ENCODE measurements at places on chromosomes 1 and 21.

GRCh38 chr1:206905295-206906164 lies 8.3 kb downstream of the IL24 start:
- DNase-seq = peak; percentile 46

GRCh38 chr1:222791006-222791710 lies 23.7 kb upstream of the DISP1 start:
- no peak for DNase-seq

DNA sequence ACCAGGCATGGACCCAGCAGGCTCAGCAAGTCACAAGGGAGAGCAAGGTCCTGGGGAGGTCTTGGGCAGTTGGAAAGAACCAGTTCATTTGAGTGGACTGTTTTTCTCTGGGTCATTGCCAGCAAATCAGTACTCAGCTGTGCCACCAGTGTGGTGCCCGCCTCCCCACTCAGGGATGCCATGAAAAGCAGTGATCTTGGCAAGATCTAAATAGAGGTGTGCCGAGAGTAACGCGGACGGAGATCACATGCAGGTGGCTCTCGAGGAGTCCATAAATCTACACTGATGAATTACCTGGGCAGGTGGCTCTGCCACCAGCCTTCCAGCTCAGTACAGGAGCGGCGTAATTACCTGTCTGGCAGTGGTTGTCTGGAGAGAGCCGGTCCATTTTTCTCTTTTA lies 642.2 kb downstream of the PTPRU start:
- no peak for DNase-seq

GRCh38 chr21:42539931-42540343 lies 26.3 kb downstream of the SLC37A1 start:
- DNase-seq = no peak

- no peak for DNase-seq
Observed at GRCh38 chr1:243575070-243575469, 275.0 kb downstream of the AKT3 start.

- no peak for DNase-seq
Observed at GRCh38 chr21:24096651-24097050, 1510.6 kb downstream of the MRPL39 start.

DNA sequence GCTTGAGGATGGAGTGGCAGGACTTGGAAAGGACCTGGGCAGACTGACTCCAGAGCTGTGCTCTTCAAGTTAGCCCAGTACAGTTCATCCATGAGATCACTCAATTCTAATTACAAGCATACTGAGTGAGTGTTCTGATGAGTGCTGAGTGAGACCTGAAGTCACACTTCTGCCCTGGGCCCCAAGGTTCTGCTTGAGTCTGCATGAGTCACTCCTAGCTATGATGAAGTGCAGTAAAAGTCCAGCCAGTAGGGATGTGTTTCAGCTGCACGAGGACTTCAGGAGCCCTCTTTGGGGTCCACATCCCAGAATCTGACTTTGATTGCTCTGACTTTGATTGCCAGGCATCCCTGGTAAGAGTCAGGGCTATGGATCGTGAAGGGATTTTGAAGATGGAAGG lies 35.8 kb downstream of the PLEKHA6 start:
- DNase-seq = peak; percentile 7

- DNase-seq = no peak
Observed at GRCh38 chr1:240294566-240294965, 202.9 kb downstream of the FMN2 start.

- DNase-seq = no peak
Observed at GRCh38 chr1:3444736-3445135, 9.7 kb upstream of the ARHGEF16 start.

DNA sequence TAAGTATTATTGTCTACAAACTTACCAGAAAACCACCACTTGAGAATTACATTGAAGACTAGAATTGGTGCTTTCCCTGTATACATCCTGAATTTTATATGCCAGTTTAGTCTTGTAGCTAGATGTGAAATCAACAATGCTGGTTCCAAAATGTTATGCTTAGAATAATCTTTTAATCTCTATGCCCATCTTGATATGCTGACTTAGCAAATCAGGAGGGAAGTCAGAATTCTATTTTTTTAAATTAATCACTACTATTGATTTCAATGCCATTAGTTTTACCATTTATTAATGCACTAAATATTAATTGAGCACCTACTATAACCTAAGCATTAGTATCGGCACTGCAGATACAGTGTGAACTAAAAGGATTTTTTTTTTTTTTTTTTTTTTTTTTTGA lies 641.6 kb upstream of the ADGRL4 start:
- DNase-seq = no peak

GRCh38 chr1:160539990-160540858 lies 17.2 kb upstream of the SLAMF6 start:
- DNase-seq = peak; percentile 18

- DNase-seq = no peak
Observed at GRCh38 chr21:31064803-31065202, 26.5 kb upstream of the KRTAP19-8 start.

DNA sequence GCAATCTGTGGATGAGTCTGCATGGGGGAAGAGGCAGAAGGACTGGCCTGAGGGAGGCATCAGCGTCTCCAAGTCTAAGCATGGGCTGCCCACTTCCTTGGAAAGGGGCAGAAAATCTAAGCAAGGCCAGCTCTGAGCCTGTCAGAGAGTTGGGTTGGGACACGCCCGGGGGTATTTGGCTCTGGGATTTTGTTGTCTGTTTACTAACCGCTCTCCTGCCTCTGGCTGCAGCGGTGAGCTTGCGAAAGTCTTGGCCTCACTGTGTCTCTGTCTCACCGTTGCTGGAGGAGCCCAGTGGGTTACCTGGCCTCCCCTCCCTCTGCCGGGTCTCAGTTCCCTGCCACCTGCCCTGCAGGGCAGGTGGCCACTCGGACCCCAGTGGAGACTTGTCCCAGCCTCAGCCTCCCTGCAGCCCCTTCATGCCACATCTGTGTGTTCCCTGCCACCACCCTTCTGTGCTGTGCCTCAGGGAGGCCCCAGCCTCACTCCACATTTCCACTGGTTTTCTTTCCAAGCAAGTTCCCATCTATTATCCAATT lies 33.7 kb downstream of the EDN2 start:
- DNase-seq = no peak

DNA sequence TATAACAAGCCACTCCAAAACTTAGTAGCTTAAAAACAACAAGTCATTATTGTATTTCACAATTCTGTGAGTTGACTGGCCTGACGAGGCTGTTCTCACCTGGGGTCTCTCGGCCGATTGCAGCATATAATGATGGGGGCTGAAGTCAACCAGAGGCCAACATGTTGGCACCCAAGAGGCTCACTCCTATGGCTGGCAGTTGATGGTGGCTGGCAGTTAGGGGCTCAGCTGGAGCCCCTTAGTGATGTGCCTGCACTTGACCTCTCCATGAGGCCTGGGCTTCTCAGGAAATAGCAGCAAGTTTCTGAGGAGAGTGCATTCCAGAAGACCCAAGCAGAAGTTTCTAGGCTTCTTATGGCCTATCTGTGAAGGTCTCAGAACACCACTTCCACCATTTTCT lies 459.4 kb downstream of the NPHP4 start:
- no peak for DNase-seq

GRCh38 chr1:86195281-86195680 lies 38.7 kb upstream of the COL24A1 start:
- DNase-seq = no peak

DNA sequence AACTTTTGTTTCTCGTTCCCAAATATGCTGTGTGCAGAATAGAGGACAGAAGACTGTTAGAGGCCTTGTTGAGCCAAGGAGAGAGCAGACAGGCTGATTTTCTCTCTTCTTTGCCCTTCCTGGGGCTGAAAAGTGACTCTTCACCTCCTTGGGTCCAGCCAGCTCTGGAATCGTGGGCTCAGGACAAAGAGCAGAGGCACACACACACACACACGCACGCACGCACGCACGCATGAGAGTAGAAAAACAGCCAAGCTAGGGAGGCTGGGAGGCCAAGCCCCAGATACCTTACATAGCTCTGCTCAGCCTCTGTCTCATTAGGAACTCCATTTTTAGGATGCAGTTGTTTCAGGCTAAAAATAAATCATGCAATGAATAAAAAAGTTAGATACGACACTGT lies at the start of gene CASQ2:
TSS of gene CASQ2 (minus strand) at position 166 of the 400 bp plus-strand sequence. CDS start 173 bp downstream, outside the sequence.
- no peak for DNase-seq

DNA sequence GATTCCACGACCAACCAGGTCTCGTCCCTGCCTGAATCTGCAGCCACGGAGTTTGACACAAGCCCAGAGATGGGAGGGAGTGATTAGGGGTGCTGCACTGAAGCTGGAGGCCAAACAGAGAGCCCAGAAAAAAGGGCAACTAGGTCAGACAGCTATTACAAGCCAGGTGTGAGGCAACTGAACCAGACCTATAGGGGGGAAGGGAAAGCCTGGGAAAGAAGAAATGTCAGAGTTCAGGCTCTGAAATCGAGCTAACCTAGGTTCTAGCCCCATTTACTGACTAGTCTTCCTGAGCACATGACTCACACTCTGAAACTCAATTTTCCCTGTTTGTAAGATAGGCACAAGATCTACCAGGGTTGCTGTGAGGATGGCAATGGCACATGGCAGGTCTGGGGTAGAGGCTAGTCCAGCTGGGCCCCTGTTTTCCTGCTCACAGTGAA lies 1.7 kb downstream of the DHCR24 start:
- DNase-seq = no peak

DNA sequence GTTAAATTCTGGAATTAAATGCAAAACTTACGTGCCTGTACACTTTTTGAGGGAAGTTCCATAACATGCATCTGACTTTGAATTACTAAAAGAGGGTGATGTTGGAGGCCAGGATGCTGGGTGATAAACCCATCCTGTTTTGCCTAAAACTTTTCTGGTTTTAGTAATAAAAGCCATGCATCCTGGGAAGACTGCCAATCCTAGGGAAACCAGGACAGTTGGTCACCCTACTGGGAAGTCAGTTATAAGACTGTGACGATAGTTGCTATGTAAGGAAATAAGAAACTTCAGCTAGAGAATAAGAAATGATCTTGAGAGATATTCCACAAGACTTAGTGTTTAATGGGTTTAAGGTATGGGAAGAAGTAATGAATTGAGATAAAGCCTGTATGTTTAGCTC lies 336.6 kb upstream of the LYPLAL1 start:
- no peak for DNase-seq

- no peak for DNase-seq
Observed at GRCh38 chr1:241638909-241639622, 1.1 kb downstream of the CHML start.

GRCh38 chr1:19087737-19088594 lies 122.1 kb downstream of the UBR4 start:
- no peak for DNase-seq

DNA sequence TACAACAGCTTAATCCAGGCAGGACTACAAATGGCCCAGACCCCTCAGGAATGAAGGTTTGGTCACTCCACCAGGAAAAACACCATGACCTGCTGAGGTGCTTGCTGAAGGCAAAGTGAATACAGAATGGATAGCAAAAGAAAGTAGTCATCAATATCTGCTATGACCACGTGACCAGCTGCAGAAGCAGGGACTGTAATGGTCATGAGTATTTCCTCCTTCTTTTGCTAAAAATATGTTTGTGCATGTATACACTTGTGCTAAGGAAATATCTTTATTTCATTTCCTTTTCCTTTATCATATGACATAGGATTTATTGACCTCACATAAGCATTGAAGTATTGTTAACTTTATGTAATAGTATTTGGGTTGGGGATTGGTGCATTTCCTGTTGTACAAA lies 26.4 kb upstream of the GOLT1A start:
- DNase-seq = no peak

DNA sequence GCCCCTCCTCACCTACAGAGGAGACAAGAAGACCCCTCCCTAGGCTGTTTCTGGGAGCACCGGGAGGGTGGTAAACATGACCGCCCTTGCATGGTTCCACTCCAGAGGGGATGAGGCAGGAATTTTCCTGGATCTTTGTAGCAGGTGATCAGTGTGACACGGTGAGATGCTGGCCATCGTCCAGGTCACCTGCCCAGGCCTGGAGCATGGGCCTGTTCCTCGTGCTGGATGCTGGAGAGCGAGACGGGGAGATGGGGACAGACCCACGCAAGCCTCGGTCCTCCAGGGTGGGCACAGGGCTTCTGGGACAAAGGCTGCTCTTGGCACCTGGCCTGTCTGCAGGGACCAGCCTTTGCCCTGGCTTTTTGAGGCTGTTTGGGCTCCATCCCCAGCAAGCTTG lies 46.2 kb downstream of the DMRTB1 start:
- DNase-seq = no peak

DNA sequence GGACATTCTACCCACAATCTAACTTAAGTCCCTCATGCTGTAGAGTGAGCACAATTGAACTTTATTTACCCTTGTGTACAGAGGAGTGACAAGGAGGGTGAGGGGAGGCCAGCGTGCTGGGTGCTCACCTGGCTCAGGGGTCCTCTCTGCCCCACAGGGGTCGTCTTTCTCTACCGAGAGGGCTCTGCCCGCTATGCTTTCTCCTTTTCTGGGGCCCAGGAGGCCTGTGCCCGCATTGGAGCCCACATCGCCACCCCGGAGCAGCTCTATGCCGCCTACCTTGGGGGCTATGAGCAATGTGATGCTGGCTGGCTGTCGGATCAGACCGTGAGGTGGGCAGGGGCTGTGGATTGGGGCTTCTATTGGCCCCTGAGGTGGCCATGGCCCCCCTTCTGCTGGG lies 5.4 kb downstream of the BCAN start:
- no peak for DNase-seq

DNA sequence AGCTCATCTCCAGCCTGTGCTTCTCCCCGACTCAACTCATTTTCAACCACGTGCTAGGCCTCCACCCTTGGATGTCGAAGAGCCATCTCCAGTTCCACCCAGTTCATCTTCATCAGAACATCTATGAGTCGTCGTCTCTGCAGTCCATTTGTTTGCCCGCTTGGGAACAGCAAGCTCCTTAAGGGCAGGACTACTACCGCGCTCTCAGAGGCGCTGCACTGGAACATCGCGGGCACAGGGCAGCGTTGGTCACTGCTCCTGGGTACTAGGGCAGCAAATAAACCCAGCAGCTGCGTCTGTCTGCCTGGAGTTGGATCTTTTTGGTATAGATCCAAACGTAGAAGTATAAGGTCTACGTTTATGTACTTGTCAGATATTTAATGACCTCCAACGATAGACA lies 478 bp upstream of the PRDM2 start:
- peak; percentile 3 for DNase-seq

DNA sequence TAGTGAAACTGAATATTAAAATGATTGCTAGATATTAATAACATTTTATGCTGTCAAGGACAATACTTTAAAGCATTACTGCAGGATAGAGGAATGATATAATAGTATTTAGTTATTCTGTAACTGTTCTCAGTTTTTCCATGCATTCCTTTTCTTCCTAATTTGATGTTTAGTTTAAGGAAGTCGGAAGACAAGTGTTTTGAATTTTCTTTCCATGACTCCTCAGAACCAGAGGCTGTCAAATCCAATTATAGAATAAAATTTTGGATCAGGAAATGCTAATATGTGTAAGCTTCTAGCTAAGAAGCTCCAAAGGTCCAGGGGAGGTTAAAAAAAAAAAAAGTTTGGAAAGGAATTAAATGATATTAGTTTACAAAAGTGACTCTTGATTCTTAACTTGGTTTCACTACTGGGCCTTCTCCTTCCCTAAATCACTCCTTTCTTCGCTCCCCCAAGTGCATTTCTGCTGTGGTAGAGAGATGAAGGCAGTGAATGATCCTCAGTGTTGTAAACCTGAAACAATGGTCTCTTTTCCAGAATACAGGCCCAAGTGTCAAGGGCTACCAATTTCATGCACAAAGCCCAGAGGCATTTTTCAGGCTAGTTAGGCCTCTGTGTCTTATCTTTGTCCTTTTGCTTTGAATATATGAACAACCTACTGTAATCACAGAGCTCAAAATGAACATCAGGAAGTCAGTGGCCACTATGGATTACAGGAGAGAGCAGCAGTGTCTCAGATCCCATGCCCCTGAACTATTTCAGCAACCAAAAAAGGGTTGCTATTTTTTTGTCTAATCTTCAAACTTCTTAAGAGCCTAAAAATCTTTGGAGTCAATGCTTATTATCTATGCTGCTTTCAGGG lies 6.2 kb downstream of the ADSS2 start:
- DNase-seq = no peak
